GM18507 (cell line): ENCODE measurements at places on chromosomes 6 and 20.
A peak's percentile ranks its signal among the peaks of the same experiment; 100 is the strongest.

DNA sequence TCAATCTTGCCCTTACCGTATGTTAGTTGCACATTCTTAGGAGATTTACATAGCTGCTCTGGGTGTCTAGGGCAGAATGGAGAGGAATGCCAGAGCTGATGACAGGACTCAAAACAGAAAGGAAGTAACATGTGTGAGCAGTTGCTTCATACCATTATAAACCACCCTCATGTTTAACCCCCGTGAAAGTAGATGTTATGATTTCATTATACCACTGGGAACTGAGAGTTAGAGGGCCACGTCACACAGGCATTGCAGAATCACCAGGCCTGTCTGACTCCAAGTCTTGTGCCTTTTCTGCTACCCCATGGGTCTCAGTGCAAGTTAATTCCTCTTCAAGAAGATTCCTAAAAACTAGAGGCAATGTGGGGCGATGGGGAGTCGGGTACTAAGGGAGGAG, 23.5 kb upstream of the SIM1 start:
- DNase-seq = no peak

- no peak for DNase-seq
Observed at GRCh38 chr6:52560462-52560861, 16.4 kb downstream of the TRAM2 start.

GRCh38 chr20:22805219-22805618, 220.8 kb upstream of the FOXA2 start:
- DNase-seq = no peak

DNA sequence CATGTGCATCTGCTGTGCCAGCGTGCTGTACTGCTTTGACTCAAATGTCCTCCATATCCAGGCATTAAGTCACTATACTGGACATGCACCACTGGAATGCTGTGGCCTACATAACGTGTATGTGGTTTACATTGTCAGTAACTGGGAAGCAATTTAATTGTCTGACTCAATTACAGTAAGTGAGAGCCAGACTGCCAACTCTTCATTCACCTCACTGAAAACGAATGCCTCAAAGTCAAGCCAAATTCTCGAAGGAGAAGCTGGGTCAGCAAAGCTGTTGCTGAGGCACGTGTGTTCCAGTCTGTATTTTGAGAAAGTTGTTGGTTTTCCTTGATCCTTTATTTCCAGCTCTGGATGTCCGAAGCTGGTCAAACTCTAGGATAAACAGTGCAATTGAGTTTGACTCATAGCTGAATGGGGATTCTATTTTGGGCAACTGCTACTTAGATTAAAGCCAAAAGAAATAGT, 534.3 kb downstream of the COL12A1 start:
- DNase-seq = no peak

DNA sequence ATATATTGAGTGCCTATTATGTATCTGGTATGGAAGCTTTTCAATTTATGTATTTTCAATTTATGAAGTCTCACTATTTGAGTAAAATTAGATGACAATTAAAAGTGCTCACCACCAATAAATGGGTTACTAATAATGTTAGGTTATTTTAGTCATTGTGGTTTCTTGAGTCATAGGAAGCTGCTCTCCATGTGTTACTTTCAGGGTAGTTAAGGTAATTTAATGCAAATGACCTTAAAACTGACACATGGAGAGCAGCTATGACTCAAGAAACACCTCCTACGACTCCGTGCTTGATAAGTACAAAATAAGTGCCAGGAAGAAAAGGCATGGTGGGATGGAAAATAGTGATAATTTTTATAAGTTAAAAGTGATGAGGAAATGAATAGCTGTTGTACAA, 16.5 kb upstream of the TINAG start:
- DNase-seq = peak; percentile 15

- DNase-seq = no peak
Observed at GRCh38 chr20:5658912-5659345, 91.3 kb upstream of the SHLD1 start.

GRCh38 chr20:45339799-45340198, 8.4 kb downstream of the SDC4 start:
- no peak for DNase-seq

- DNase-seq = no peak
Observed at GRCh38 chr20:872855-873520, 39.5 kb downstream of the FAM110A start.

GRCh38 chr6:149081281-149081680, 236.2 kb upstream of the TAB2 start:
- no peak for DNase-seq

- no peak for DNase-seq
Observed at GRCh38 chr6:75368864-75369402, 84.3 kb upstream of the TMEM30A start.

DNA sequence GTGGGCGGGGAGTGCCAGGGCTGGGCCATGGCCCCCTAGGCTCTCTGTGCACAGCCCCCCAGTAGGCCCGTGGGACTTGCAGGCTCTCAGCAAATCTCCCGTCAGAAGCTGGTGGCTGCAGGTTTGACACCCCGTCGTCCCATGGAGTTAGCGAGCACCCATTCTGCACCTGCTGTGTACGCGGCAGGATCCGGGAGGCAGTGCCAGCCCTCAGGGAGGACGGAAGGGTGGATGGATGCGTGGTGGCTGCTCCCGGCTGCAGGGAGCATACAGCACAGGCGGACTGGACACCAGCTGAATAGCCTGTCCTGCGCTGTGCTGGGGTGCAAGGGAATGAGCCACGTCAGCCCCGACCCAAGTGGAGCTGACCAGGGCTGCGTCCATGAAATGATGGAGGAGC, 32.4 kb upstream of the CHRNA4 start:
- no peak for DNase-seq

- no peak for DNase-seq
Observed at GRCh38 chr6:11418290-11418905, 119.2 kb upstream of the TMEM170B start.

DNA sequence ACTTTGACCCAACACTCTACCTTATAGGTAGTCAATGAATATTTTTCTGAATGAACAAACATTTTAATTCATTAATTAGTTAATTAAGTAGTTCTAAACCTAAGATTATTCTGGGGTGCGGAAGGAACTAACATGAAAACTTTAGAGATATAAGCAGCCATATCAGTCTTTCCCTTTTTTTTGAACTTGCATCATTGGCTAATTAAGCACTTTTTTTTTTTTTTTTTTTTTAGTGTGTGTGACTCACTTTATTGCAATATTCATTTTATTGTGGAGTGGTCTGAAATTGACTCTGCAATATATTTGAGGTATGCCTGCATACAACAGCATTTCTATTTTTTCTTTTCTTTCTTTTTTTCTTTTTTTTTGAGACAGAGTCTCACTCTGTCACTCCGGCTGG, 21.8 kb upstream of the AMD1 start:
- DNase-seq = no peak

GRCh38 chr6:56714982-56715456, 72.3 kb upstream of the DST start:
- DNase-seq = no peak

DNA sequence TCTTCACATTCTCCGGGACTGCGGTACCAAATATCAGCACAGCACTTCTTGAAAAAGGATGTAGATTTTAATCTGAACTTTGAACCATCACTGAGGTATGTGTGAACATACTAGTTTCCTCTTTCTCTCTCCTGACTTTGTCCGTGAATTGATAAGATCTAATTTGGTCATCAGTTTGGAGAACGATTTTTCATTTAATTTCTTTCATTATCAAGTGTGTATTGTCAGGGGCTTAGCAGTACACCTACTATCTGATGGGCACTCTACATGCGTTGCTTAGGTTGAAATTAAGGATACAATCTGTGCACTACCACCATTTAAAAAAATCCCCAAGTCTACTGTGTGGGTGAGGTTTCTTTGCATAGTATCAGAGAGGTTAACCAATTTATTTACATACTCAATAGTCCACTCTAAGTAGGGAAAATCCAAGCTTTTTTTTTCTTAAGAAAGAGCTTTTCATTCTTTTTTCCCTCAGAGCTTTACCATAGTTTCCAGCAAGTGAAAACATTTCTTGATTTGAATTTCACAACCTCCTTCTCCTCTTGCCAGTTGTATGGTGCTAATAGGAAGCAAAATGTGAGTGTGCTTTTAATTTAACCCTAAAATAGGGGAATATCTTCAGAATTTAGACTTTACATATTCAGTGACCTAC, 105.4 kb upstream of the ESR1 start:
- no peak for DNase-seq

DNA sequence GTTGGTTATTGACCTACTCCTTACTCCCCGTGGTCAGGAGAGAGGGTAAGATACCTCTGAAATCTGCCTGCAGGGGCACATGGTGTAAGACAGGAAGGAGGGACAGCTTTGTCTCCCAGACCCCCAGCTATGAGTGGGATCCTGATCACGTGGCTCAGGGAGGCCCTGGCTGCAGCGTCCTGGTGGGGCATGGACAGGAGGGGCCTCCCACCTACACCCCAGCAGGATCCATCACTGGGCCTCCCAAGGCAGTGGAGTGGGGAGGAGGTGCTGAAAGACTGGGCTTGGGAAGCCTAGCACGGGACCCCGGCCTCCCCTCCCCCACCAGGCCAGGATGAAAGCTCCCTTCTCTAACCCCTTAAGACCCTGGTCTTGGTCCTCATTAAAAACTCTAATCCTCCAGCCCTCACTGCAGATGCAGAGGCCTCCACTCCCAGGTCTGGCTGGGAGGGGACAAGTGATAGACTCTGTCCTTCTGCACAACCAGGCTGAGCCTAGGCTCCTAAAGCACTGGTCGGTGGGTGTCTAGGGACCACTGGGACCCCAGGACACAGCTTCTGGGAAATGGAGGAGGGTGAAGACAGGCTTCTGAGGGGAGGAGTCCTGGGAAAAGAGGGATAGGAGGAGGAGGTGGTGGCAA, 29.6 kb upstream of the VEGFA start:
- no peak for DNase-seq

DNA sequence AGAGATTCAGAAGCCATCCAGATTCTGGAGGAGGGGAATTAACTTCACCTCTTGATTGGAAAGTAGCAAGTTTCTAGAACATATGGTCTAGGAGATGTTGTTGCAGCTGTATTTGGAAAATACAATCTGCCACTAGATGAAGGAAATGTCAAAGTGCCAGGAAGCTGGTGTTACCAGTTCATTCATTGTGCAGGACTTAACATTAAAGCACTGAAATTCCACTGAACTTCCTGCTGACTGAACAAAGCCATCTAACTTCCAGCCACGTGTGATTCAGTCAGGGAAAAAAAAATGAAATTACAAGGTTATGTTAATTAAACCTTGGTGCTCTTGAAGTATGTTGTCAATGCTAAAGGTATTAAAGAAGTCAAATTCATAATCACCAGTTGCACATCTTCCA, 321.5 kb upstream of the SASH1 start:
- no peak for DNase-seq

DNA sequence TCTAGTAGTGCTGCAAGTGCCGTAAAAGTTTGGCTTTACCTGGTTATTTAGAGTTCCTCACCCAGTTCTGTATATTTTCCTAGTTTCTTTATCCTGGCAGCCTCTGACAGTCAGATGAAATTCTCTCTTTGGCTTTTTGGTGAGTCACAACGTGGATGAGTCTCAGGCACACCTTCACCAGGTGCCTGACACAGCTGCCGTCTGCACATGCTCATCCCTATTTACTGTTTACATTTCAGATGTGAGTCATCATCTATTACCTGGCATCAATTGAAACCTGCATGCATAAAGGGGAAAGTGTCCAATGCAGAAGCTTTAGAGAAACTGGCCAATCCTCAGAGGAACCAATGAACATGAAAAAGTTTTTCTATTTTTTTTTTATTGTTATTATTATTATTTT, 33.3 kb upstream of the ADGRF4 start:
- DNase-seq = no peak
